ENCODE measurements at places on chromosomes 16 and 17.

DNA sequence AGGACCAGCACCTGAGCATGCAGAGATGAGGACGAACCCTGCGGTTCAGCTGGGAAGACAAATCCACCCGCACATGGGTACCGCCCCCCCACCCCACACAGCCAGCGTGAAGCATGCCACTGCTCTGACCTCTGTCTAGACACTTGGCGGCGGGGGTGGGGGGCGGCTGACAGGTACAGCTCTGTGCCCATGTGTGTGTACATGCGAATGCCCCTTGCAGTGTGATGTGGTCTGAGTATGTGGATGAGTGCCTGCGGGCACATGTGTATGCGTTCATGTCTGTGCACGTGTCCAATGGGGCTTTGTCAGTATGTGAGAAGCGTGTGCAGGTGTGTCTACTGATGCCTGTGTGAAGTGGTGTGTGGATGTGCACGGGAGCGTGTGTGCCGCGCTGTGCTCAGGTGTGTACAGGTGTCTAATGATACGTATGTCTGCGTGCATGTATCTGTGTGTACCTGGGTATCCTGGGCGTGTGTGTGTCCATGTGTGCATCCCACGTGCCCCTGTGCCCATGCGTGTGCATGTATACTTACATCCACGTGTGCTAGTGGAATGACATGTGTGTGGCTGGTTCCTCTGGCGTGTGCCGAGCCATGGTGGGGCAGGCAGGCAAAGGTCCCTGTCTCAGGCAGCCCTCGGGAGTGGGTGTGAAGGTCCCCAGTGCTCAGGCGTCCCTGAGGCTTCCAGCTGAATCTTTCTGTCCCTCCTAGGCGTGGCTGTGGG, 636 bp upstream of the RAP1GAP2 start:
- peaks cover 22% of the 10 kb centered on the region for H3K27me3 ChIP-seq
- H3K36me3 ChIP-seq = peaks cover 40% of the 10 kb centered on the region
- peak overlapping the region; percentile 91 for H3K4me3 ChIP-seq
- peak overlapping the region; percentile 60 for H3K27ac ChIP-seq

- no peak for DNase-seq
- no peak overlapping the region for H3K4me3 ChIP-seq
- H3K36me3 ChIP-seq = no peaks in the 10 kb centered on the region
- H3K4me1 ChIP-seq = no peaks in the 10 kb centered on the region
- no peaks in the 10 kb centered on the region for H3K27me3 ChIP-seq
These were observed 69.5 kb downstream of the JPH3 start for GRCh38 chr16:87671715-87672270.

GRCh38 chr16:67164599-67165061, at the start of gene HSF4:
Gene HSF4, plus strand, starts transcription at chr16:67164745. Its CDS starts 67 bp downstream, at chr16:67164812.
- no peak within 1 kb of the TSS for H3K27ac ChIP-seq
- peaks cover 21% of the 10 kb centered on the region for H3K36me3 ChIP-seq
- H3K4me3 ChIP-seq = peak within 1 kb of the TSS; percentile 38
- peaks cover 25% of the 10 kb centered on the region for H3K4me1 ChIP-seq
- H3K27me3 ChIP-seq = peaks cover 34% of the 10 kb centered on the region
- DNase-seq = no peak

DNA sequence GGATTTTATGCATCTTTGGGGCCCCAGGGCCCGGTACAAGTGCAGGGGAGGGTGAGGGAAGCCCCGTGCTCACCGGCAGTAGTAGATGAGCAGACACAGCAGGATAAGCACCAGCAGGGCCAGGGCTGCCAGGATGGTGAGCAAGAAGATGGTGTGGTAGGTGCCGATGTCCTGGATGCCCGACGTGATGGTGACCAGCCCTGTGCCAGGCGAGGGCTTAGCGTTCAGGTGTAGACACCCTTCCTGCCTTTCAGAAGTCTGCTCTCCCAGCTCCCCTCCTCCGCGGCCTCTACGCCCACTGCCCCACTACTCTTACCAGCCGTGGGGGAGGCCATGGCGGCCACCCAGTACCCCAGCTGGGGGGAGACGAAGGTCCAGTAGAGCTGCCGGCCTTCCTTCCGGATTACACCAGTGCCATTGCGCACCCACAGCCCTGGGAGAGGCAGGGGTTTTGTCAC, 8.0 kb downstream of the FAM171A2 start:
- H3K27ac ChIP-seq = no peak overlapping the region
- DNase-seq = no peak
- no peak overlapping the region for H3K4me3 ChIP-seq
- peaks cover 19% of the 10 kb centered on the region for H3K27me3 ChIP-seq
- H3K4me1 ChIP-seq = peaks cover 2% of the 10 kb centered on the region
- peaks cover 3% of the 10 kb centered on the region for H3K36me3 ChIP-seq

- peaks cover 12% of the 10 kb centered on the region for H3K4me1 ChIP-seq
- H3K36me3 ChIP-seq = no peaks in the 10 kb centered on the region
- no peak overlapping the region for H3K4me3 ChIP-seq
- DNase-seq = peak; percentile 9
These were observed 22.0 kb downstream of the KPNA2 start for GRCh38 chr17:68057531-68057952.

DNA sequence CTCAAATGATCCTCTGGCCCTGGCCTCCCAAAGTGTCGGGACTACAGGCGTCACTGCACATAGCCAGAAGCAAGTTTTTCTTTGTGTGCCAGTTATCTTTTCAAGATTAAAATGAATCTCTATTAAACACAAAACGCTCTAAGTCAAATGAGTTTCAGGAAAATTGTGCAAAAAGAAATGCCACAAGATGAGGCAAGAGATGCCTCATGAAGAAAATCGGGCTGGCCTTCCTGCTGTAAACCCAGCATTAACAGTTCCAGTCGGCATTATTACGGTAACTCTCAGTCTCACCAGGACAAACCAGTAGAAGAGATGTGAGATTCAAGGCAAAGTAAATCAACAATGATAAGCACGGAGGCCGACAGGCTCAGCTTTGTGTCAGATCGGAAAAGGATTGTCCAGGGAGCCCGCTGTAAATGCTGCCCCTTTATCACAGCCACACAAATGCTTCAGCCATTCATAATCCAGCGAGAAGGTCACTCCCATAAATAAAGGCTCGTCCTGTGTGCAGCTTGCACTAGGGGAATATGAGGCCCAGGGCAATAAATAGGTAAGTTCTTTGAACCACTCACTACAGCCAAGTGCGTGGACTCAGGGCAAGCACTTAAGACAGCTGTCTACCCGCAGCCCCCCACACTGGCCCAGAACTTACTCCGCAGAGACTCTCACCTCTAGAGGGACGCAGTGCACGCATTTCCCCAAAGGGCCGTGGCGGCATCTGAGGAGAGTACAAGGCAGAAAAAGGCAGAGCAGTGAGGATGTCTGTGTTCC, 27.2 kb downstream of the NPLOC4 start:
- no peak overlapping the region for H3K27ac ChIP-seq
- H3K4me3 ChIP-seq = no peak overlapping the region
- H3K36me3 ChIP-seq = peaks cover 49% of the 10 kb centered on the region
- H3K27me3 ChIP-seq = no peaks in the 10 kb centered on the region

DNA sequence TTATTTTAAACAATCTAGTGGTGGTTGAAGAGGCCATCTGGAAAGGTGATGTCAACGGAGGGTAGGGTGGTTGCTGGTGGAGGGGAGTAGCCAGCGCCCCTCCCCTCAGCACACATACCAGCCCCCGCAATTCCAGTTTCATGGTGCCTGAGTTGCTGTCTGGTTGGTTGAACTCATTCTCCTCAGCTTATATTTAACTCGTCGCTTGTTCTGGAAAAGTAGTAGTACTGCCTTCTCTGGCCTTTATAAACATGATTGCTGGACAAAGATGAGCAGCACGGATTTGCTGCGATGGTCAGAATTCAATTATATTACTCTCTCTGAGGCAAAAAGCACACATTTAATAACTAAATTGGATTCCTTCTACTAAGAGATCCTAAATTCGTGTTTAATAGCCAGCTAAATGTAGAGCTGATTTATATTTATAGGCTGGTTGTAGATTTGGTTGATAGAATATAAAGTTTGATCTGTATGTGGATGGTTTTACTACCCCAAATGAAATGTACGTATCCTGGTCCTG, 238.0 kb upstream of the TBX2 start:
- peaks cover 2% of the 10 kb centered on the region for H3K27me3 ChIP-seq
- peaks cover 14% of the 10 kb centered on the region for H3K4me1 ChIP-seq
- peaks cover 4% of the 10 kb centered on the region for H3K36me3 ChIP-seq
- no peak overlapping the region for H3K27ac ChIP-seq

- no peaks in the 10 kb centered on the region for H3K36me3 ChIP-seq
- no peak overlapping the region for H3K4me3 ChIP-seq
These were observed 94.0 kb upstream of the TNRC6C start for GRCh38 chr17:77864234-77865111.

- peak overlapping the region; percentile 36 for H3K27ac ChIP-seq
- H3K36me3 ChIP-seq = no peaks in the 10 kb centered on the region
- peaks cover 3% of the 10 kb centered on the region for H3K4me1 ChIP-seq
- H3K27me3 ChIP-seq = peaks cover 67% of the 10 kb centered on the region
These were observed 1.5 kb downstream of the NTN1 start for GRCh38 chr17:9022573-9023391.

DNA sequence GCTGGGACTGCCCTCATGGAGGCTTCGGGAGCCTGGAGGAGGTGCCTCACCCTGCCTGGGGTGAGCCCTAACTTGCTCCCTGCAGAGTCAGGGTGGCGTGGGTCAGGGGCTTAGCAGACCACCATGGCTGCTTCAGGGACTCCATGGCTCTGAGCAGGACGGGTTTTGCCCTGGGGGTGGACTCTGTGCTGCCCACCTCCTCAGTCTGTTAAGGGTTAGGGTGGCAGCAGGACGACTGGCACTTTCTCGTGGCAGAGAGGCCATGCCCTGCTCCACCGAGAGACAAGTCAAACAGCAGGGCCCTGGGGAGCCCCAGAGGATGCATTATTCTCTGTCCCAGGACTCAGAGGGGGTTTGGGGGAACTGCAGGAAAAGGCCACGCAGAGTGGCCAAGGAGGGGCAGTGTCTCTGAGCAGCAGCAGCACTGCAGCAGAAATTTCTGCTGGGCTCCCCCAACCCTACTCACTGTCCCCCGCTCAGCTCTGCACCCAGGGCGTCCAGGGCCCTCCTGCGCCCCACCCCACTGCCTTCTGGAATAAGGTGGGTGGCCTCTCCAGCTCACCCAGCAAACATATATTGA, 1.8 kb upstream of the PRSS22 start:
- DNase-seq = no peak
- peaks cover 4% of the 10 kb centered on the region for H3K4me1 ChIP-seq

GRCh38 chr17:81542431-81543338, 9.5 kb downstream of the FAAP100 start:
- H3K36me3 ChIP-seq = peaks cover 6% of the 10 kb centered on the region
- no peak overlapping the region for H3K4me3 ChIP-seq
- no peak overlapping the region for H3K27ac ChIP-seq
- no peaks in the 10 kb centered on the region for H3K4me1 ChIP-seq

DNA sequence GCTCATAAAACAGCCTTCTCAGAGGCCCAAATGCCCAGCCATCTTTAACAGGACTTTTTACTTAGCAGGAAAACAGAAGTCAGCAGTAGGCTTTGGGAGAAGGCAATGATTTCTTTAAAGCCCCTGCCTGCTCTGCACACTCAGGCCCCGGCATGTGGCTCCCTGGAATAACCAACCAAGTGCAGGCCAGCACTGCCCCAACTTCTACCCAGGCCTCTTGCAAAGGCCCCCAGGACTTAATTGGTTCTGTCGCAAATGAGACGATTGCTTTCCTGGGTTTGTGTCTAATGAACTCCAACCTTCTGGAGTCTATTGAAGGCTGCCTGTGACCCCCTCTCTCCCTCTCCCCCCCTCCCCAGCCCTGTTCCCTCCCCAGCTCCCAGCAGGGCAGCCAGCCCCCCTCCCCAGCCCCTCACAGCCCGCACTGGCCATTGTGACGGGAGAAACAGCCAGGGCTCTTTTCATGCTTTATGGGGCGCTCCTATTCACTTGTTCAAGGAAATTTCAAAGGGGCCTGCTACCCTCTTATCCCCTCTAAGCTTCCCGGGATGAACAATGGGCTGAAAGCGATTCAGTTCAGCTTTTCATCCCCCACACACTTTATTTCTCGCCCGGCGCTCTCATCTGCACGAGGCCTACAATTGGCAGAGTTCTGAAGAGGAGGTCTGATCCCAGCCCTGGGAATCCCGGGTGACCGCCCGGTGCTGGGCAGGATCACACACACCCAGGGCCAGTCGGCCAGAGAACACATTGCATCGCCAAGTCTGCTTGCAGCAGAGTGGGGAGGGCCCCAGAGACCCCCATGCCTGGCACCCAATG, 15.5 kb downstream of the AXIN2 start:
- DNase-seq = no peak
- no peak overlapping the region for H3K27ac ChIP-seq
- peaks cover 18% of the 10 kb centered on the region for H3K36me3 ChIP-seq
- H3K4me1 ChIP-seq = peaks cover 8% of the 10 kb centered on the region
- H3K27me3 ChIP-seq = peaks cover 4% of the 10 kb centered on the region
- no peak overlapping the region for H3K4me3 ChIP-seq

DNA sequence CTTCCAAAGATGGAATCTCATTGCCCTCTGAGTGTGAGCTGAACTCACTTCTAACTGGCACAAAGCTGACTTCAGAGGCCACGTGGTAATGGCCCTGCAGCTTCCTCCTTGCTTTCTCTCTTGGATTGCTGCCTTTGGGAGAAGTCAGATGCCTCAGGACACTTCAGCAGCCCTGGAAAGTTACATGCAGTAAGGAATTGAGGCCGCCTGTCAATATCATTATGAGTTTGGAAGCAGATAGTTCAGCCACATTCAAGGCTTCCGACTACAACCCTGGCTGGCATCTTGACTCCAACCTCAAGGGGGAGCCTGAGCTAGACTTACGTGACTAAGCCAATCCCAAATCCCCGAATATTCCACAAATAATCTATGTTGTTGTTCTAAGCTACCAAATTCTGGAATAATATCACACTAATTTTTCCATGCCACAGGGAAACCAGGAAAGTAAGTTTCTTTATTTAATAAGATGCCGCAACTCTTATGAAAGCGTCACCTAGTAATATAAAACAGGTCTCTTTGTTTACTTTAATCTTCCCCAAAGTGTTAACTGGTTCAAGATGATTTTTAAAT, 13.6 kb downstream of the CEP20 start:
- H3K36me3 ChIP-seq = peaks cover 37% of the 10 kb centered on the region
- H3K4me1 ChIP-seq = peaks cover 12% of the 10 kb centered on the region
- no peak overlapping the region for H3K4me3 ChIP-seq
- no peaks in the 10 kb centered on the region for H3K27me3 ChIP-seq

DNA sequence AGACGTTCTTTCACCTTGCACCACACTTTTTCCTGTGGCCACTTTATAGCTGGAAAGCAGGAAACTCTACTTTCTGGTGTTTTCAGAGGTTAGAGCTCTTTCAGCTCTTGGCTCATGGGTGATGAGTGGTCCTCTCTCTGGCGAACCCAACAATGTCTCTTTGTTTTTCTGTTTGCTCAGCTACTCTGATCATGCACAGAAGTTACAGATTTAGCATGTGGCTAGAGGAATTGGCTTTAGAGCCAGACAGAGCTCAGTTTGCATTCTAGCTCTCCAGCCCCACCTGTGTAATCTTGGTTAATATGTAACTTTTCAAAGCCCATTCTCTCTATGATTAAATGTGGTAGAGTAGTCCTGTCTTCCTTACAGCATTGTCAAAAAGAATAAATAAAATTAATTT, 225.2 kb downstream of the HAPSTR1 start:
- no peaks in the 10 kb centered on the region for H3K36me3 ChIP-seq
- no peak overlapping the region for H3K4me3 ChIP-seq
- H3K4me1 ChIP-seq = no peaks in the 10 kb centered on the region
- H3K27ac ChIP-seq = no peak overlapping the region
- H3K27me3 ChIP-seq = no peaks in the 10 kb centered on the region
- no peak for DNase-seq

GRCh38 chr16:87028481-87029320, 288.5 kb downstream of the C16orf95 start:
- H3K27ac ChIP-seq = no peak overlapping the region
- H3K4me3 ChIP-seq = no peak overlapping the region
- no peak for DNase-seq
